Activated T-helper 1 cell treated with anti-CD3 and anti-CD28 coated beads, Interleukin-2, amount 50 U/mL, for 16 hours (primary cell): ENCODE measurements at places on chromosomes 16 and 17.

DNA sequence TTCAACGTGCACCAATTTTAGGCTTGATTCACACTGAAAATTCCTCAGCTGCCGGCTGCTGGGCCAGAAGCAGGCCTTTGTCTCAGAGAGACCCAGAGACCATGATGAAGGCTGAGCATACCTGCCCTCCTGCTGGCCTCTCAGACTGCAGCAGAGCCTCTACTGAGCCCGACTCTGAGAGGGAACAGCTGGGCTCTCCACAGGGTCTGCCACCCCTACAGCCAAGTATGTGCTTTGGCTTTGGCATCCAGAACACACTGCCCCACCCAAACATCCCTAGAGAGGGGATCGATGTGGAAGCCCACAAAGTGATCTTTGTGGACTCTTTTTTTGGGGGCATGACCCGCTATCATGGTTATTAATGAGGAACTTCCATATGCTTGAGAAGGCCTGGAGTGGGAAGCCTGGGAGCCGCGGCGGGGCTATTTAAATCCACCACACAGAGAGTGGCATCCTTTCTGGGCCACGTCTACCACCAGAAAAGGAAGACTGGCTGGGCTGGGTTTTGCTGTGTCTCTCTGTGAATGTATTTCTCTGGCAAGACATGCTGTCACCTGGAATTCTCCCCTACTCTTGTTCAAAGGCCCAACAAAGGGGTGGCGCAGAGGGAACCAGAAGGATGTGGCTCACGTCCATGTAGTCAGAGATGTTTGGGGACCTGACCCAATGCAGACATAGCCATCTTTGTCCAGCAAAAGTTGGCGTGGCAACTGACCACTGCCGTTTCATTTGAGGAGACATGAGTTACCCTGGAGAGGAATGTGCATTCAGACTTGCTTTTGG lies 69.3 kb downstream of the GNAO1 start:
- no peak for DNase-seq

DNA sequence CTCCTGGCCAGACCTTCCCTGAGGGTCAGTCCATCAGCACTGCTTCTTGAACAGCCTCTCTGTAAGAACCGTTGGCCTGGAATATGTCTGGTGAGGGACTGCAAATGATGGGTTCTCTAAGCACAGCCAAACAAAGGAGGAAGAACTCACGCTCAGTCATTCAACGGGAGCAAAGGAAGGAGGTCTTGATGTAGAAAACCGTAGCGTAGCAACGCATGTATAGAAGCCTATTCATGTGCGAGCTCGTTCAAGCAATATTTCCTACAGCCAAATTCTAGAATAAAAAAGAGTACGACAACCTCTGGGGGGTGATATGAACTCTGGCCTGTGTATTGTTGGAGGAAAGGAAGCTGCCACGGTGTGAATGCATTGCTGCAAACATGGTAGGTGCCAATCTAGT lies 64.2 kb downstream of the RGS9 start:
- no peak for DNase-seq

DNA sequence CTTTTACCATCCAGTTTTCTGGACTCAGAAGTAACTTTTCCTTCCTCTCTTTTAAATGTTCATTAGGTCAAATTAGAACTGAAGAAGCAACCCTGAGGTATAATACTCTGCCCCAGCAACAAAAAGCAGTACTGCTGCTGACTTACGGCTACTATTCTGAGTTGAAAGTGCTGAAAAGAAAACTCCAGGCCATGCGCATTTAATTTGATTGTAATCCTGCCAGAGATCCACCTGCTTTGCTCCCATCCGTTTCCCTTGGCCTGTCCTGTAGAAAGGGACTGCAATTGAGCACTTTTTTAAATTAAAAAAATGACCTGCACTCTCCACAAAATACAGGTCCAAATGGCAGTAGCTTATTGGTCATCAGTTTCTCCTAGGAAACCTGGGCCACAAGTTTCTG lies 61.6 kb downstream of the PITPNC1 start:
- no peak for DNase-seq

DNA sequence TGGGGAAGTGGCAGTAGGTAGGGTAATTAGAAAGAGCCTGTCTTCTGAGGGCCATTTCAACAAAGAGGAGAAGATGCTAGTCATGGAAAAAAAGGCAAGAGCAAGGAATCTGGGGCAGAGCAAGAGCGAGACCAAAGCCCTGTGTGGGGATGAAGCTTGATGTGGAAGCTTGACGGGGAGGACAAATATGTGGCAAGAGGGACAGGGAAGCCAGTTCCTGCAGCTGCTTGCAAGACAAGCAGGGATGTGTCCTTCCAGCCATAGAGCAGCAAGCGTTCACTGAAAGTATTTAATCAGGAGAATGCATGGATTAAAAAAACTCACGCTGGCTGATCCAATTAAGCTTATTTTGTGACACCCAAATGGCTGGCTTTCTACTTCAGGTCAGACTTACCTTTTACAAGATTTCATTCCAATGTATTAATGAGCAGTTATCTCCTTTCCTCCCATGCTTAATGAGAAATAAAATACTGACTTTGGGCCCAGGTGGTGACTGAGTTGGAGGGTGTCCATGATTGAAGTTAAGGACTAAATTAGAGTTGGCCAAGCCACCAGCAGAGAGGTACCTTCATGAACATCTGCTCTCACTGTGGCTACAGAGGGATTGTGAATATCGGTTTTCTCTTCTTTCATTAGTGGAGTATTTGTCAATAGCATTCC lies 76.8 kb downstream of the ABCA8 start:
- DNase-seq: no peak

DNA sequence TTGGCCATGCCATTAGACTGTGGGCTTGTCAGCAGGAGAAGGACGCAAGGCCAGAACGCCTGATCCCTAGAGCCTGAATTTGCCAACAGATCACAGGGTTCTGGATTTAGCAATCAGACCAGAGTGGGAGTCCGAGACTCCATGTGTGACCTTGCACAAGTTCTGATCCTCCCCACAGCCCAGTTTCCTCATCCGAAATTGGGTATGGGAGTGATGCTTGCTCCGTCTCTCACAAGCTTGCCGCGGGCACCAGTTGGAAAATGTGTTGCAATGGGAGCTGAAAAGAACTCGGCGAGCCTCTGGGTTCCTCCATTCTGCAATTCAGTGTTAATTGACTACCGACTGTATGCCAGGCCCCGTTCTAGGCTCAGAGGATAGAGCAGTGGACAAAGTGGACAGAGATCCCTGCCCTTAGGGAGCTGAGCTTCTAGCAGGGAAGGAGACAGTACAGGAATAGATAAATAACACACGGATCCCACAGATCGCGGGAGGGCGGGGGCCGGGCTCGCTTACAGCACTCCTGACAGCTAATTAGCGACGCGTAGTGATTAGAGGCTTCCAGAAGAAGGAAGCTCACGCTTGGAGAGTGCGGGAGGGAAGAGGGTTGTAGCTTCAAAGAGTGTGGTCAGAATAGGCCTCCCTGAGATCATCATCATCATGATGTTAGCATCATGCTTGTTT lies 150.4 kb upstream of the CIBAR2 start:
- DNase-seq: no peak

DNA sequence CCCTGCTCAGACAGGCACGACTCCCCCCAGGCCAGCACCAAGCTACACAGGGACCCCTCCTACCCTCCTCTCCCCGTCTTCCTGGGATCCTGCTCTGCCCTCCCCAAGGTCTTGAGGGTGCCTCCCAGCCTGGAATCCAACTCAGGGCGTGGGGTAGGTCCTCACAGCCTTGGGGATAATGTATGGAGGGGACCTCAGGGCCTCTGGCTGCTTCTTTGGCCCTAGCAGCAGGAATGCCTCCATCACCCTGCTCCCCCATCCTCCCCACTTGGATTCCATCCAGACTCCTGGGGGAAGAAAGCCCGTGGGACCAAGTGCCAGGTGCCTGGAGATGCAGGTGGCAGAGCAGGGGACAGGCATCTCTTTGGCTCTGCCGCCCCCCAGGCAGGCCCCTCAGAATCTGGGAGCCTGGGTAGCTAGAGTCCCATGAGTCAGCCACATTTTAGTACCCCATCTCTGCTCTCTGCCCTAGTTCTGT lies 10.7 kb upstream of the STAC2 start:
- no peak for DNase-seq

DNA sequence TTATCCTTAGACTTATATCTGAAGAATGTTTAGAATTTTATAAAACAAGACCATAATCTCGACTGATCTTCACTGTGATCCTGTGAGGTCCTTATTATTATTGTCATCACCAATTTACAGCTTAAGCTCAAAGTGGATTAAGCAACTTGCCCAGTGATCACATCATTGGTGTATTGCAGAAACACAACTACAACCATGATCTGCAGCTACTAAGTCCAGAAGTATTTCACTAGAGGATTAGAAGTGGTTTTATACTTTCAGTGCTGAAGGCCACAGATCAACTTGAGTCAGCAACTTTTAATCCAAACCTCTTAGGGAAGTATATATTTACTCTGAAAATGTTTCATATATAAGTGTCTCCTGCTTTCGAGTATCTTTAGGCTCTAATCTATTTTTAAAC lies 624.3 kb upstream of the SOX9 start:
- no peak for DNase-seq

DNA sequence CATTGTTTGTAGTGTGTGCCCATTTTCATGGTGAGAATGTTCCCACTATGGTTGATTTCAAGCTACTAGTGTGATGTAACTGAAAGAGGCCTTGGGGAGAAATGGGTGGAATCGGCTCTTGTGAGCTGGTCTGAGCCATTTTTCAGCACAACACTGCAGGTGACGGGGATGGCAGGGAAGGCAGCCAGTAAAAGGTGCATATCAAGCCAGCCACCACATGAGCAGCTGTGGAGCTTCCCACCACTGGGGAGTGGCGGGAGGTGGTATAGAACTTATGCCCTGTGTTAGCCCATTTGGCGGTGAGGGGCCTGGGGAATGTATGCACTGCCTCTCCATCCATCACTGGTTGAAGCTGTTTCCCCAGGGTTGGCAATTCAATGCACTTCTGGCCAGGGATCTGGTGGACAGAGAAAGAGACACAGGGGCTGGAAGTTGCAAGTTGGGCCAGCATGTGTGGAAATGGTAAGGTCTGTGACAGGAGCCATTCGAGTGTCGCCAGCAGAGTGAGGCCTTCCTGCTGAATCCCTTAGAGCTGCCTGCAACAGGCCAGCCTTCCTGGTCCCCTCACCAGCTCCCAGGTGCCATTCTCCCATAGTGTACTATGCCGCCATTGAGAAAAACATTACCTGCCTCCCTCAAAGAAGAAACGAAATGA lies 31.7 kb upstream of the BRD7 start:
- DNase-seq: no peak

DNA sequence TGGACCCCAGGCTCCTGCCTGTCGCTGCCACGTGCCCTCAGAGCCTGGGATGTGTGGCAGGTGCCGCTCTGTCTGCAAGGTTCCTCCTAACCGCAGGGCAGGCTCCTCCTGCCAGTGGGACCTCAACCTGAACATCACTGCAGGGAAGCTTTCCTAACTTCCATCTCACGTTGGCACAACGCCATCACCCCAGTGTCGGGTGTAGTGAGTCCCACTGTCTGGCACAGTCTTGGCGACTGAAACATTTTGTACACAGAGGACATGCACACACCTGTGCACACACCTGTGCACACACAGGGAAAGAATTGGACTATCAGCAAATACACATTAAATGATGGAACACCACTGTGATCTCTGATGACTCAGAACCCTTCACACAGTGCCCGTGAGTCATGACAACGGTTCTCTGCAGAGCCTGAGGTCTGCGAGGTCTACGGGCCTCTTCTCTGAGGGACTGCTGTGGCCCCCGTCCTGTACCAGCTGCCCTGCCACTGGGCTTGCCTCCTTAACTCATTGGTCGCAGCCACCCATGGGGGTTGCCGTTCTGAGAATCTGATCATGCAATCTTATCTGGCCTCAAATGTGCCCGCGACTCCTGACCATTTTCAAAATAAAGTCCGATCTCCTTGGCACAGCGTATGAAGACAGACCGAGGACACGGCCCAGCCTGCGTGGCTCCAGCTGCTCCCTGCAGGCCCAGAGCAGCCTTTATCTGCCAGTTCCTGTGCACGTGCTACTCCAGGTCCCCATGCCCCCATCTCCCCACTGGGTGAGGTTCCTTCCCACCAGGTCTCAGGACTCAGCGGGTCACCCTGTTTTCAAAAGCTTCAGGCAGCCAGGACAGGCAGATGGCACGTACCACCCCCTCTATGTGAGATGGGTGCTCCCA lies 7.6 kb downstream of the CCDC57 start:
- DNase-seq: no peak

- DNase-seq: no peak
Measured at GRCh38 chr17:12365805-12366204, 299.9 kb upstream of the MYOCD start.

DNA sequence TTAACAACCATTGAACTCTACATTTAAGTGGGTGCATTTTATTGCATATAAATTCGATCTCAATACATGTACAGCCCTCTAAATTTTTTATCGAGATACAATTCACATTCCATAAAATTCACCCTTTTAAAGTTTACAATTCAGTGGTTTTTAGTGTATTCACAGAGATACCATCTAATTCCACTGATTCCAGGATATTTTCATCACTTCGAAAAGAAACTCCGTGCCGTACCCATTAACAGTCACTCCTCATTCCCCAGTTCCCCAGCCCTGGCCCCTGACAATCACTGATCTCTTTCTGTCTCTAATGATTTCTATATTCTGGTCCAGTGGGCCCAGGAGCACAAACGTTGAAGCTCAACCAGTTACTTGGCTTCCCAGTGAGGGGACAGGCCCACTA lies 61.4 kb downstream of the CYB5B start:
- no peak for DNase-seq

DNA sequence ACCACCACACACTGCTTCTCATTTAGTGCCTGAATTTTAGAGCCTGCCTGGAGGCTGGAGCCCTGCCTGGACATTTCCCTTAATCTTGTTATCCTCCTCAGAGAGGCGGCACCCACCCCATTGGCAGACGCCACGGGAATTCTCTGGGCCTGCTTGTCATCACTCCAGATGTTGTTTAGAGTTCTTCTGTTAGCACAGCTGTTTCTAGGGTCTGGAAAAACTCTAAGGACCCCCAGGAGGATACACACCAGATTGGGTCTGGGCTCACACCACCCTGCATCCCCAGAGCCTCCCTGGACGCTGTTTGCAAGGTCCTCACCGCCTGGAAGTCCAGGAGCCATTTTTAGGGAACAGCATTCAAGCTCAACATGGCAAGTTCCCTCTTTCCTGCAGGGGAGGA lies 565 bp upstream of the XAF1 start:
- no peak for DNase-seq

DNA sequence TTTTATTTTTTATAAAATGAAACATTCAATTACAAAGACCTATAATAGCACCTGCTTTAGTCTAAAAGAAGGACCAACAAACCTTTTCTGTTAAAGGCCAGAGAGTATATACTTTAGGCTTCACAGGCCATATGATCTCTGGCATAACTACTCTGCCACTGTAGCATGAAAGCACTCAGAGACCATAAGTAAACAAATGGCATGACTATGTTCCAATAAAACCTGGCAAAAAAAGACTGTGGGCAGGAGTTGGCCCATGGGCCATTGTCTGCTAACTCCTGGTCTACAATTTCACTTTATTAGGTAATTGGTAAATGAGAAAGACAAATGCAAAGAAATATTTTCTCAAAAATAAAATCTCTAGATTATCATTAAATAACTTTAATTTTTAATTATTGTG lies 14.9 kb downstream of the CEP112 start:
- no peak for DNase-seq
